ENCODE measurements at places on chromosomes 4 and X.

DNA sequence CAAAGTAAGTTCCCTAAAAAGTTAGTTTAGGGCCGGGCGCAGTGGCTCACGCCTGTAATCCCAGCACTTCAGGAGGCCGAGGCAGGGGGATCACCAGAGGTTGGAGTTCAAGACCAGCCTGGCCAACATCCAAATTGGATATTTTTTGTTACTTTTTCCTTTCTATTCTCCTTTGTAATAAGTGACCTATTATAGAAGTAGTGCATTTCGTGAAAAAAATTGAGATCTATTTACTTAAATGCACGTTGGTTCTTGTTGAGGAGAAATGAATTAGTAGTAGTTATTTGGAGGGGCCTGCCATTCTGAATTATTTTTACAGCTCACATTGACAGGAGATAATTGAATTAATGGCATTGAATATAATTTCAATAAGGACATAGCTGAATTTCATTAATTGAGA lies 22.3 kb upstream of the NDUFC1 start:
- no peaks in the 10 kb centered on the region for H3K27me3 ChIP-seq
- no peak for DNase-seq
- H3K4me1 ChIP-seq = peaks cover 56% of the 10 kb centered on the region
- H3K4me3 ChIP-seq = no peak overlapping the region
- peaks cover 45% of the 10 kb centered on the region for H3K36me3 ChIP-seq

- no peaks in the 10 kb centered on the region for H3K4me1 ChIP-seq
- H3K27me3 ChIP-seq = no peaks in the 10 kb centered on the region
- no peak overlapping the region for H3K4me3 ChIP-seq
- H3K27ac ChIP-seq = no peak overlapping the region
- H3K36me3 ChIP-seq = no peaks in the 10 kb centered on the region
Observed at GRCh38 chr4:137430171-137430570, 102.1 kb downstream of the PCDH18 start.

GRCh38 chr4:110484029-110484428 lies 8.1 kb downstream of the ENPEP start:
- no peak for DNase-seq
- H3K36me3 ChIP-seq = no peaks in the 10 kb centered on the region
- no peak overlapping the region for H3K4me3 ChIP-seq
- H3K4me1 ChIP-seq = peaks cover 10% of the 10 kb centered on the region
- no peak overlapping the region for H3K27ac ChIP-seq

- no peak overlapping the region for H3K27ac ChIP-seq
- H3K4me3 ChIP-seq = no peak overlapping the region
- no peaks in the 10 kb centered on the region for H3K4me1 ChIP-seq
- DNase-seq = no peak
Observed at GRCh38 chr4:158238575-158238974, 28.3 kb downstream of the TMEM144 start.

DNA sequence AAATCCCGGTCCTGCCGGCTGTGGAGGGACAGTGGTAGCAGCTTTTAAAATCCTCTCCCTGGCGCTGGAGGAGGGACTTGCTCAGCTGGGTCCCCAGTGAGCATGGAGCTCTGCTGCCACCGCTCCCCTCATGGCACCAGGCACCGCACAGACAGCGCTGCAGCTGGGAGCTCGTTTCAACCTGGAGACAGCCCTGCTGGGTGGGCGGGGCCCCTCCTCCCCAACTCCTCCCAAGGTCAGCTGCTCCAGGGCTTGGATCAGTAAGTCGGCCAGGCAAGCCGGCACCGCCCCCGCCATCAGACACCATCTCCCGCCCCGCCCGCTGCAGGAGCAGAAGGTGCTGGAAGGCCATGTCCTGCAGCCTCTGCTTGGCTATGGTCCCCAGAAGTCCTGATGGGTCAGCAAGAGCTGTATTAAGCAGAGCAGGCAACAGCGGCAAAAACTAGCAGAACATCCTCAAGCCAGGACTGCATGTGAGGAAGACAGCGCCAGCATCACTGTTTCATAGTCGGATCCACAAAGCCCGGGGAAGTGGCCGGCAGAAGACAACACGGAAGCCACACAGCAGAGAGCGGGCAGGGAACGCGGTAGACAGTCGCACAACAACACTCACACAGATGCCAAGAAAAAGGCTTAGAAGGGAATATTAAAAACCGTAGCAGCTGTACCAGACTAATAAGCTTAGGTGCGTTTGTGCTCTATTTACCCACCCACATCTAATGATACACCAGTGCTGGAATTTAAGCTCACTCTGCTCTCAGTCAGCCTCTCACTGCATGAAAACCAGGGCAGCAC lies 16.2 kb downstream of the ZFYVE28 start:
- DNase-seq = no peak
- H3K4me3 ChIP-seq = peak overlapping the region; percentile 42
- H3K27ac ChIP-seq = no peak overlapping the region

DNA sequence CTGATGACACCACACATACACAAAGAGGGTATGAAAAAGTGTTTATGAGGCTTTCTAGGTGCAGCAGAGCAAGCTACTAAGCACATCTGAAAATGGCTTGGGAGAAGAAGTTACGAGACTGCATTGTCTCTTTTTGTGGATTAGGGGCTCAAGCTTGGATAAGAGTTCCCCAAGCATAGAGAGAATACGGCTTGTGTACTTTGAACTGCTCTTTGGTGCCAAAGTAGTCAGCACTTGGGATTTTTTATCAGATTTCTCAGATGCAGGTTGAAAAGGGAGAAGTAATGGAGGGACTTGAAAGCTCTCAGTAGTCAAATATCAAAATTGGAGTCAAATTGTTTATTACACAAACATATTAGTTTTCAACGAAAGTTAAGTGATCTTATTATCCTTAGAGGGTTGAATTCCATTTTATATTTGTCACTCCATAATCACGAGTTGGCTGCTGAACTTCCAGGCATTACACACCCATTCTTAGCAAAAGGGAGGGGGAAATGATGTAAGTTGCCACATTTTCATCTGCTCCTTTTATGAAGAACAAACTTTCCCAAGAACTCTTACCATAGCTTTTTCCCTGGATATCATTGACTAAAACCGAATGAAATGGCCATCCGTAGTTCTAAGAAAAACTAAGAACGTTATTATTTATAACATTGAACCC lies 1904.9 kb downstream of the PCDH7 start:
- no peak overlapping the region for H3K4me3 ChIP-seq
- H3K4me1 ChIP-seq = no peaks in the 10 kb centered on the region
- DNase-seq = no peak
- no peak overlapping the region for H3K27ac ChIP-seq
- no peaks in the 10 kb centered on the region for H3K27me3 ChIP-seq

GRCh38 chr4:146439999-146440398 lies 81.7 kb downstream of the SLC10A7 start:
- no peaks in the 10 kb centered on the region for H3K4me1 ChIP-seq
- no peak for DNase-seq
- H3K36me3 ChIP-seq = peaks cover 3% of the 10 kb centered on the region
- no peaks in the 10 kb centered on the region for H3K27me3 ChIP-seq
- H3K4me3 ChIP-seq = no peak overlapping the region

GRCh38 chrX:14357314-14357713 lies 172.0 kb upstream of the GLRA2 start:
- H3K27me3 ChIP-seq = no peaks in the 10 kb centered on the region
- no peak overlapping the region for H3K4me3 ChIP-seq
- no peaks in the 10 kb centered on the region for H3K4me1 ChIP-seq
- no peak for DNase-seq
- H3K36me3 ChIP-seq = no peaks in the 10 kb centered on the region

DNA sequence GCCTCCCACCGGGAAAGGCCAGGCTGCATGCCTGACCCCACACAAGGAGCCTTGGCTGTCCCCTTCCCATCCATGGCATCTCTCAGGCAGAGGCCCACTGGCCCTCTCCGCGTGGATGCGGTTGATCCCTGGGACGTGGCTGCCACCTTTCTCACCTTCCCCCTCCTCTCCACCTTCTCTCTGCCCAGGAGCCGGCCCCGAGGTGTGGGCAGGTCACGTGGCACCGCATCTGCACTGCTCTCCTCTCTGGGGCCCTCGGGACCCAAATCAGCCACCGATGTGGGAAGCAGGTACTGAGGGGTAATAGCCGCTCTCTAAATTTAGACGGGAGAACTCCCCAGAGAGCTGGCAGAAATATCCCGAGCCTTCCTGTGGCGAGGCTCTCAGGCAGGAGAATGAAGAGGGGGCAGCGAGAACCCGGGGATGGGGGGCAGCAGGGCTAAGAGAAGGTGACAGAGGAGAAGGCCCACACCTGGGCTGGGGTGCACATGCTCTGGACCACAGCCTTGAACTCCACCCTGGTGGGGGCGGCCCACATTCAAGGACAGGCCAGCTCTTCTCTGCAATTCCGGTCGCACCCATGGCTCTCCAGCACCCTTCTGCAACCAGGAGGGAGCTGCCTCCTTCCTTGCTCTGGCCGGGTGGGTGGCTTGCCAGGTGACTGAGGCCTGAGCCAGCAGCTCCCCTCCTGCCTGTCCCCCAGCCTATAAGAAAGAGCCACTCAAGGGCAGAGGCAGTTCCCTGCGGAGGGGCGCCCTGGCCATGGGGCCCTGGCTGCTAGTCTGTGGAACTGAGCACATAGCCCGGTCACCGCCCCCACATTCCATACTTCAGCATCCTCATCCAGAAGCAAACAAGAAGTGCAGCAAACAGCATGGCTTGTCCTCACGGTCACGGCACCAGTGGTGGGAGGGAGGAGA lies 9.6 kb upstream of the DUSP9 start:
- peaks cover 7% of the 10 kb centered on the region for H3K27me3 ChIP-seq
- H3K4me1 ChIP-seq = no peaks in the 10 kb centered on the region
- H3K36me3 ChIP-seq = no peaks in the 10 kb centered on the region
- H3K27ac ChIP-seq = no peak overlapping the region
- H3K4me3 ChIP-seq = no peak overlapping the region

GRCh38 chrX:39158801-39159657 lies 357.8 kb downstream of the MID1IP1 start:
- H3K27me3 ChIP-seq = peaks cover 4% of the 10 kb centered on the region
- H3K36me3 ChIP-seq = no peaks in the 10 kb centered on the region
- no peak for DNase-seq
- H3K27ac ChIP-seq = peak overlapping the region; percentile 56
- peaks cover 44% of the 10 kb centered on the region for H3K4me1 ChIP-seq
- no peak overlapping the region for H3K4me3 ChIP-seq

DNA sequence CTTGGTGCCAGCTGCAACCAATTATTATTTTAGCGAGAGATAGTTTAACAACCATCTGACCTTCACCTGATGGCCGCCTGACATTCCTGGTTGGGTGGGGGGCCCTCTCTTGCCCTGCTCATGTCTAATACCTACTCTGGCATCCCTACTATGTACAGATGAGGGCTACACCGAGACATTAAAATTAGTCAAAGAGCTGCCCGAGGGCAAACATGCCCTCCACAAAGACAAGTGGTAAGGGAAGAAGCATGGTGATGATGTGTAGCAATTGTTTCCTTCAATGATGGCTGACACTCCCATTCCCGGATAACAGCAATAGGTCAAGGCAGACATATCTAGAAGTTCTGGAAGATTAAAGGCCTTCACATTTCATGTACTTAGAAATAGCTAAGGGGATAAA lies 49.6 kb downstream of the MAP7D3 start:
- H3K27ac ChIP-seq = no peak overlapping the region
- H3K4me1 ChIP-seq = peaks cover 29% of the 10 kb centered on the region
- no peak for DNase-seq

DNA sequence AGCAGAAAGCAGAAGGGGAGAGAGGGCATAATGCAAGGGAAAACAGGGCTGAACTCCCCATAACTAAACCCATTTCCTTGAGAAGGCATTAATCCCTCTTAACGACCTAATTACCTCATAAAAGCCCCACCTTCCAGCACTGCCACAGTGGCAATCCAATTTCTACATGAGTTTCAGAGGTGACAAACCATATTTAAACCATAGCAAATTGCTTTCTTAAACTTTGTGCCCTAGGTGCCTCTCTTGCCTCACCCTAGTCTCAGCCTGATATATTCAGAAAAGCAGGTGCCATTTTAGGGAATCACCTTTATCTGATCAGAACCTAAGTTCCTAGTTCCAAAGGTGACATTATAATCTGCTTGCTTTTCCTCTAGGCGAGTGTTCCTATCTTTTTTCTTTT lies 48.9 kb downstream of the SLC34A2 start:
- H3K27ac ChIP-seq = no peak overlapping the region
- DNase-seq = no peak
- no peak overlapping the region for H3K4me3 ChIP-seq
- no peaks in the 10 kb centered on the region for H3K27me3 ChIP-seq
- H3K36me3 ChIP-seq = no peaks in the 10 kb centered on the region

DNA sequence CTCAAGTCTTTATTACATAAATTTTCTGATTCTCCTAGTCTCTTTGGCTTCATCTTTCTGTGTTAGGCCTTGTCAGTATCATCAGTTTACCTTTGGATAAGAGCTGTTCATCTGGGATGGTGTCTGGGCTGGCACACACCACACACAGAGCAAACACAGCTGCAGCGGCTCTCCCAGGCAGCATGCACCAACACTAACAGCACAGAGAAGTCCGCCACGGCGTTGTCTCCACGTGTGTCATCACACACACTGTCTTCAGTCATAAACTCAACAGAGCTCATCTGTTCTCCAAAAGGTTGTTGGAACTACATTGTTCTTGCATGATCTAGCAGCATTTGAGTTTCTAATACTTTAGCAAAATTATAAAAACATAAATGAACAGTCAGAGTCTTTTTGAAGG lies 851.9 kb upstream of the FRG1 start:
- no peak overlapping the region for H3K4me3 ChIP-seq
- DNase-seq = no peak
- no peak overlapping the region for H3K27ac ChIP-seq
- H3K36me3 ChIP-seq = no peaks in the 10 kb centered on the region

DNA sequence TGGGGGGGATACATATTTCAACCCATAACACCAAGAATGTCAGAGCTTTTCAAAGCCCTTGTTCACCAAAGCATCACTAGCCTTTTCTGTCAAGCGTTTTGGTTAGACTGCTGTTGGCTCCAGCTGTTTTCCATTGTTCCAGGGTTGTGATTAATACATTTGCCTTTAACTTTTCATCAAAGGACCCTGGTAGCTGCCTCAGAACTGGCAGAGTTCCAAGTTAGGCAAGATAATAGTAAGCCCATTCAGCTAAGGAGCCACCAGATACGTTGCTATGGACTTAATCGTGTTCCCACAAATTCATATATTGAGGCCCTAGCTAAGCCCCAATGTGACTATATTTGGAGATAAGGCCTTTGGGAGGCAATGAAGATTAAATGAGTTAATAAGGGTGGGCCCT lies 37.1 kb downstream of the ENOPH1 start:
- H3K4me1 ChIP-seq = no peaks in the 10 kb centered on the region
- DNase-seq = no peak
- peaks cover 20% of the 10 kb centered on the region for H3K36me3 ChIP-seq
- H3K27me3 ChIP-seq = no peaks in the 10 kb centered on the region
- no peak overlapping the region for H3K27ac ChIP-seq

- H3K36me3 ChIP-seq = peaks cover 16% of the 10 kb centered on the region
- no peak overlapping the region for H3K4me3 ChIP-seq
- H3K27me3 ChIP-seq = no peaks in the 10 kb centered on the region
- no peak overlapping the region for H3K27ac ChIP-seq
Observed at GRCh38 chrX:124028182-124028581, 66.7 kb downstream of the STAG2 start.

GRCh38 chr4:86934147-86934770 lies 552 bp upstream of the AFF1 start:
- peaks cover 2% of the 10 kb centered on the region for H3K36me3 ChIP-seq
- H3K27ac ChIP-seq = peak overlapping the region; percentile 91
- H3K4me3 ChIP-seq = peak overlapping the region; percentile 87
- peaks cover 51% of the 10 kb centered on the region for H3K4me1 ChIP-seq

All from activated naive CD8-positive, alpha-beta T cell treated with anti-CD3 and anti-CD28 coated beads, Interleukin-2, amount 50 U/mL, for 24 hours (primary cell).